ENCODE measurements at places on chromosomes 1 and 21.

DNA sequence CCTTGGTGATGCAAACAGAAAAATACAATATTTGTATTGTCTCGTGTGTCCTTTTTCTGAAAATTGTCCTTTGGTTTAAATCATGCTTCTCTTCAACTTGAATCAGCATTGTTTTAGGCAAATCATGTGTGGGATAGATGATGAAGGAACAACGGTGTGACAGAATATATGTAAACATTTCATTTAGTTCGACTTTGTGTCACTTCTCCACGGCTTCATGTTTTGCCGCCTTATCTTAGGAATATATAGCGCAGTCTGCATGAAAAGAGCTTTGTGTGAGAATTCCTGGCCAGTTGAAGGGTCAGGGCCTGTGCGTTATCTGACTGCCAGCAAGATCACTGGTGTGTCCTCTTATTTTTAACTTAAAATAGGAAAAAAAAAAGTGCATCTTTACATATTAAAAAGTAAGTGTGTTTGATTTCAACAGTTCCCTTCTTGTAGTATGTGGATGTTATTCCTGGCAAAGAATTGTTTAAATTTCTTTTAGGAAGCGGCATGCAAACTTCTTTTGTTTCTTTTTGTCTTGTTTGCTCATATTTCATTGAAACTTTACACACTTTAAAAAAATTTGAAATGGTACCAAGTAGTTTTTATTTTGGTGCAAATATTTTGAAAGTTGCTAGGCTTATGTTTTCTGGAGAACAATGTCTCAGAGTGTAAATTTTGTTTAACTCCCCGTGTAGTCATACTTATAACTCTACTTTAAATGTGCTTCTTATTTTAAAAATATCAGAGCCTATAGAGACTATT is 465.2 kb downstream of the USP25 start:
- no peak for DNase-seq

DNA sequence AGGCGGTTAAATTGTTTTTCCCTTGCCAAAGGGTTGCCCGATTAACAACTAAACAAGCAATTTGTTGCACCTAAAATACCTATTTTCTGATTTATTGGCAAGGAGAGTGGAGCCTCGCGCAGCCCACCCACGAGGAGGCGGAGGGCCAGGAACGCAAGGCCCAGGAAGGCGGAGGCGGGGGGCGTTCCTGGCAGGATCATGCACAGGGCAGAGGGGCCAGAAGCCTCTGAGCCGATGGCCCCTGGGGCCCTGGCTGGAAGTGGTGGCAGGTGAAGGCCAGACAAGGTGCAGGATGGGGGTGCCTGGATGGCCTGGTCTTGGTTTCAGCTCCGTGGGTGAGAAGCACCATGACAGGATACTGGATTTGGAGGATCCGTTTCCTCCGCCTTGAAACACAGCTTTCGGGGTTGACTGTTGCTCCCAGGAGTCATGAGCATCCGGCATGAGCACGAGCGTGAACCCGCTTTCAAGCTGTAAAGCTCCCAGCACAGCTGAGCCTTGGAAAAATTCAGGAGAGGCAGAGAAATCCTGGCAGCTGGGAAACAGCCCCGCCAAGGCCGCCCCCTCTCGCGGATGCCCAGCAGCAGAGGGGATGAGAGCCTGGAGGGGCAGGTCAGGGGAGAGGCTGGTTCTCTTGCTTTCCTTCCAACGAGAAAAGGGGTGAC is 35.0 kb downstream of the AJAP1 start:
- no peak for DNase-seq

GRCh38 chr1:5747426-5748285 is 244.6 kb downstream of the NPHP4 start:
- DNase-seq: no peak

- DNase-seq: no peak
These were observed 94.4 kb downstream of the SLC35F3 start for GRCh38 chr1:233998891-233999290.

DNA sequence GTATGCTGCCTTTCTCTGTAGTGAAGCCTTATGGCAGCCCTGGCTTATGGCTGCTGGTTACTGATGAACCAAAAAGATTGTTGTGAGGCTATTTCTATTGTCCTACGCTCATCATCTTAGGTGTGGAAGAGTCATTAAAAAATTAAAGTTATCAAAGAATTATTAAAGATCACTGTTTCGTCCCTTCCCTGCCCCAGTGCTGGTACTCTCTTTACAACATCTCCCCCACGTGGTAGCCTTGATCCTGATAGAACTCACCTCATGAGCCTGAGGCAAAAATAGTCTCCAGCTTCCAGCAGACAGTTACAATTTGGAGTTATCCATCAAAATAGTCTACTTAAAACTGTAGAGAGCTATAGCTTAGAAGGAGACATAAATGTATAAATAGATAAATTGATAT is 201.5 kb downstream of the S1PR1 start:
- no peak for DNase-seq

GRCh38 chr1:95232646-95233318 is 1.2 kb upstream of the RWDD3 start:
- DNase-seq: no peak

- DNase-seq: no peak
These were observed 128.6 kb downstream of the PLA2G4A start for GRCh38 chr1:186957314-186957713.

- DNase-seq: no peak
These were observed 72.3 kb downstream of the PLPP3 start for GRCh38 chr1:56506951-56507491.

- DNase-seq: no peak
These were observed 19.4 kb downstream of the CERS2 start for GRCh38 chr1:150955280-150955679.

- DNase-seq: no peak
These were observed 108.4 kb downstream of the ERG start for GRCh38 chr21:38389896-38390295.

GRCh38 chr1:221693087-221693486 is 48.8 kb downstream of the DUSP10 start:
- DNase-seq: no peak

GRCh38 chr1:194533641-194534040 is 1347.2 kb upstream of the B3GALT2 start:
- DNase-seq: no peak
